ENCODE measurements at places on chromosomes 1 and 21. TPM values are rescaled to one million over a fixed set of nuclear protein-coding genes. Genes with fewer than 3 reads are reported as not detected.

The GJA4 gene
- 6.1 TPM for total RNA-seq

The SEMA4A gene
- total RNA-seq: 2.3 TPM

The OR2T5 gene
- not detected for total RNA-seq

The LEPR gene
- 45.6 TPM for total RNA-seq

The CSF1 gene
- 6.3 TPM for total RNA-seq

The FCRL5 gene
- 0.67 TPM for total RNA-seq

The CADM3 gene
- 0.17 TPM for total RNA-seq

The NBPF4 gene
- 0.09 TPM for total RNA-seq

The RNU1-3 gene
- under 0.01 TPM for total RNA-seq

The SLC44A3 gene
- 2.6 TPM for total RNA-seq

The CD1E gene
- 0.56 TPM for total RNA-seq

The TTC34 gene
- total RNA-seq: 0.25 TPM

The BACE2 gene
- 6.4 TPM for total RNA-seq

The CLCNKA gene
- total RNA-seq: not detected

The PRDM2 gene
- 13.9 TPM for total RNA-seq

The NPHS2 gene
- total RNA-seq: not detected

The AGT gene
- 1,596 TPM for total RNA-seq

The SELP gene
- total RNA-seq: 2.7 TPM

The PPIE gene
- 17.7 TPM for total RNA-seq

The SPATA46 gene
- total RNA-seq: not detected

The MAP3K21 gene
- 7.3 TPM for total RNA-seq

The CAMK2N1 gene
- 13.0 TPM for total RNA-seq

The KCNJ6 gene
- not detected for total RNA-seq

The FAM163A gene
- total RNA-seq: not detected

The BEND5 gene
- total RNA-seq: 0.17 TPM

The DSTYK gene
- total RNA-seq: 4.1 TPM

The KRTAP19-6 gene
- total RNA-seq: not detected

The NOS1AP gene
- total RNA-seq: 1.4 TPM

The KCNC4 gene
- 1.0 TPM for total RNA-seq

The PLA2G2F gene
- total RNA-seq: not detected

The PLPPR4 gene
- 0.61 TPM for total RNA-seq

The LMX1A gene
- total RNA-seq: 0.05 TPM

The IGSF3 gene
- total RNA-seq: 5.4 TPM

The DAB1 gene
- 1.0 TPM for total RNA-seq

The SMCP gene
- not detected for total RNA-seq

The PPFIA4 gene
- 0.08 TPM for total RNA-seq

The PTPRC gene
- 34.1 TPM for total RNA-seq

The HP1BP3 gene
- 104 TPM for total RNA-seq

The UTS2 gene
- 0.28 TPM for total RNA-seq

The RABIF gene
- total RNA-seq: 3.9 TPM

The TSPEAR gene
- total RNA-seq: under 0.01 TPM

The PTGFRN gene
- total RNA-seq: 12.6 TPM

The FCRL6 gene
- 0.09 TPM for total RNA-seq

The NBPF6 gene
- total RNA-seq: not detected

The FAAP20 gene
- 5.6 TPM for total RNA-seq

The SSR2 gene
- total RNA-seq: 264 TPM

The ZC3H11A gene
- 39.1 TPM for total RNA-seq

The TBX19 gene
- total RNA-seq: 0.92 TPM

The CFAP57 gene
- under 0.01 TPM for total RNA-seq

The PCP4L1 gene
- total RNA-seq: 8.7 TPM

The TRIM17 gene
- total RNA-seq: 0.08 TPM

The RIMS3 gene
- 1.0 TPM for total RNA-seq

The CENPL gene
- 19.1 TPM for total RNA-seq

The LAMC2 gene
- 0.05 TPM for total RNA-seq

The CLEC20A gene
- total RNA-seq: 0.33 TPM

The WNT3A gene
- total RNA-seq: not detected

The ENAH gene
- 8.4 TPM for total RNA-seq

The AIRE gene
- total RNA-seq: 0.05 TPM

The PLEKHG5 gene
- 1.9 TPM for total RNA-seq

All from liver (tissue), 10 donors.